Dermis blood vessel endothelial cell (primary cell): ENCODE measurements at places on chromosomes 4 and X. TPM values are rescaled to one million over a fixed set of nuclear protein-coding genes. Genes with fewer than 3 reads are reported as not detected.

Gene GPR34
- total RNA-seq, result not detected in 2 replicates

GRCh38 chrX:128106630-128107029 is 54.4 kb upstream of the ACTRT1 start:
- DNase-seq, result peak; percentile 29

GRCh38 chr4:157502656-157503055 is 282.1 kb downstream of the GRIA2 start:
- no peak for DNase-seq

Gene KCTD8
- 0.65 and 1.0 TPM in 2 replicates for total RNA-seq

DNA sequence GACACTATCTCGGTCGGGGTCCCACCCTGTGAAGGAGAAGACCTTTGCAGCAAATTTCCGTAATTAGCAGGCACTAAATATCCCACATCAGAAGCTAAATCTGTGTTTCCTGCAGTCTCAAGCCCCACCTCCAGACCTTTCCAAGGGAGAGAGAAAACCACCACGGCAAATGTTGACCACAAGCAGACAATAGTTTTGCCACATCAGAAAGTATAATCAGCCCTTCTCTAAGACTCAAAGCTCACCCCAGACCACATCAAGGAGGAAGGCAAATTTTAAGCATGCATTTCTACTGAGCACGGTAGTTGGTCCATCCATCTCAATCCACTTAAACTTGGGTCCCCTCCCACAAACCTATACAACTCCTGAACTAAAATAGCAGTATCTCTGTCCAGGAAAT is 398.5 kb downstream of the GPM6A start:
- DNase-seq, result no peak

- DNase-seq, result peak; percentile 70
Measured at GRCh38 chr4:182648766-182649165, 268.4 kb downstream of the DCTD start.

GRCh38 chr4:78165758-78166157 is 108.6 kb downstream of the FRAS1 start:
- DNase-seq, result no peak

Gene FAM9B
- not detected in 2 replicates for total RNA-seq

- peak; percentile 38 for DNase-seq
Measured at GRCh38 chrX:154374313-154375155, at the start of gene FLNA. TSS of gene FLNA (minus strand) at chrX:154374634. CDS start at chrX:154371245, 3,389 bp downstream.

Gene PDK3
- total RNA-seq, result 7.3 and 8.6 TPM in 2 replicates

- peak; percentile 63 for DNase-seq
Measured at GRCh38 chrX:153726286-153727122, 1.8 kb downstream of the ABCD1 start.

- DNase-seq, result no peak
Measured at GRCh38 chrX:128897621-128898020, 625.7 kb downstream of the SMARCA1 start.

DNA sequence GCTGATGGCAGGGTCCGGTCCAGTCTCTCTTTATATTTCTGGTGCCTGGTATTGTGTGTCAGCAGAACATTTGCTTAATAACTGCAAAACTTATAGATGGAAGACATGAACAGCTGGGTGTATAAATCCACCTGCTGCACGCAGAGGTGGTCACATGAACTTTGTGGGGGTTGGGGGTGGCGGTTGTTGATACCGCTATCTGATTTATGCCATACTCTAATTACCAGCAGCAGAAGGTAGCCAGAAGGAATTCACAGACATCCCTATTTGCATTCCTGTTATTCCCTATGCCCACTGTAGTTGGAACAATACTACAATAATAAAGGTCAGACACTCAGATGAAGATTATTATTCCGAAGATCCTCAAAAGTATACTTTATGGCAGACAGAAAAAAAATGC is 121.6 kb upstream of the PUDP start:
- no peak for DNase-seq

GRCh38 chrX:111394569-111394968 is 17.4 kb downstream of the DCX start:
- DNase-seq, result no peak

- DNase-seq, result no peak
Measured at GRCh38 chr4:3445829-3446545, 4.2 kb downstream of the HGFAC start.
